ENCODE measurements at places on chromosomes 11 and 22.

DNA sequence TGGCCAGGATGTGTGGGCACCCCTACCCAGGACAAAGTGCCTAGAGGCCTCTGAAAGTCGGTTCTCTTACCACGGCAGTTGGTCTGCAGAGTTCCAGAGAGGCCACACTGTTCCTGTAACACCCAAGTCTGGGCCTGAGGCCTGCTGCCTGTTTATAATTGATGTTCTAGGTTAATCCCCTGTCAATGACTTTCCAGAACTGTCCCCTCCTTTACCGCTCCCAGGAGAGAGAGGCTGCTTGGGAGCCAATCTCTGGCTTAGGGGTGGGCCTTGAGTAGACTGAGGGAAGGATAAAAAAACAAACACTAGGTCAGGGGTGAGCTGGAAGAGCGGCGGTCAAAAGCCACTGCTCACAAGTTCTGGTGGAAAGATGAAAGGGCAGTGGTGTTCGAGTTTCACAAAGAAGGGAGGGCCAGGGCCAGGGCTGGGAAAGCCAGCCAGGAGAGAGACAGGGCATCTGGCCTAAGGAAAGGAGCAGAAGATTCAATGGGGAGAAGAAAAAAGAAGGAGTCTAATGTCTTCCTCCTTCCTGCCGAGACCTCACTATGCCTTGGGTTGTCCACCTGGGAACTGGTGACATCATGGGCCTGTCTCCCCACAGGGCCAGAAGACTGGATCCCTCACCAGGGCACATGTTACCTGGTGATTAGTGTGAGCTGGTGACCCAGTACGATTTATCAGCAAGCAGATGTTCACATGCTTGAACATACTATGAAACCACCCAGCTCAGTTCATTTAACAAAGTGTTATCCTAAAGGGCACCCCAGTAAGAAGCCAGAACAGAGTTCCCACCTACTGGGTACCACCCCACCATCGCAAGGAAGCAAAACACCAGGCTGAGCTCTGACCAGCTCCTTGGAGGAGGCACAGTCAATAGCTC, 50.2 kb downstream of the PC start:
- peak; percentile 66 for DNase-seq

GRCh38 chr11:95650276-95650675, 139.3 kb downstream of the FAM76B start:
- no peak for DNase-seq

DNA sequence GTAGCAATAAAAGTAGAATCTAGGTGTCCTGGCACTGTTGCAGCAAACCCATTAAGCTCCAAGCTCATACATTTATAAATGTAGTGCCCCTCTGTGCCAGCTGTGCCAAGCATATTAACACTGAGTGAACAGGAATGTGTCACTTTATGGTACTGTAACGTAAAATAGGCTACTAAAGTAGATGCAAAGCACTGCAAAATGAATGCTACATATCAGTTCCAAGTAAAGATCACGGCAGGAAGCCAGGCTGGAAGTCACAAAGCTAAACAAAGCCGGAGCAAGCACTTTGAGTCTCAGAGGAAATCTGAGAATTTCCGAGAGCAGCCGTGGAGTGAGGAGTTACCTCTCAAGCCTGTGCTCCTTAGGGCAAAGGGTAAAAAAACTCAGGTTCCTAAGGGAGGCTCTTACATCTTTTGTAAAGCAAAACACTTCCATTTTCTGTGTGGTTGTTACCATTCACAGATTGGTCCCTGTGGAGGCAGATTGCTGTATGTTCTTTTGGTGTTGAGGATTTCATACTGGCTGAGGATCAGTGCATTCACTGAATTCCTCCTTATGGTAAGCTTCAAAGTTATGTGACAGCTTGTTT, 85.7 kb downstream of the WNT11 start:
- peak; percentile 62 for DNase-seq

DNA sequence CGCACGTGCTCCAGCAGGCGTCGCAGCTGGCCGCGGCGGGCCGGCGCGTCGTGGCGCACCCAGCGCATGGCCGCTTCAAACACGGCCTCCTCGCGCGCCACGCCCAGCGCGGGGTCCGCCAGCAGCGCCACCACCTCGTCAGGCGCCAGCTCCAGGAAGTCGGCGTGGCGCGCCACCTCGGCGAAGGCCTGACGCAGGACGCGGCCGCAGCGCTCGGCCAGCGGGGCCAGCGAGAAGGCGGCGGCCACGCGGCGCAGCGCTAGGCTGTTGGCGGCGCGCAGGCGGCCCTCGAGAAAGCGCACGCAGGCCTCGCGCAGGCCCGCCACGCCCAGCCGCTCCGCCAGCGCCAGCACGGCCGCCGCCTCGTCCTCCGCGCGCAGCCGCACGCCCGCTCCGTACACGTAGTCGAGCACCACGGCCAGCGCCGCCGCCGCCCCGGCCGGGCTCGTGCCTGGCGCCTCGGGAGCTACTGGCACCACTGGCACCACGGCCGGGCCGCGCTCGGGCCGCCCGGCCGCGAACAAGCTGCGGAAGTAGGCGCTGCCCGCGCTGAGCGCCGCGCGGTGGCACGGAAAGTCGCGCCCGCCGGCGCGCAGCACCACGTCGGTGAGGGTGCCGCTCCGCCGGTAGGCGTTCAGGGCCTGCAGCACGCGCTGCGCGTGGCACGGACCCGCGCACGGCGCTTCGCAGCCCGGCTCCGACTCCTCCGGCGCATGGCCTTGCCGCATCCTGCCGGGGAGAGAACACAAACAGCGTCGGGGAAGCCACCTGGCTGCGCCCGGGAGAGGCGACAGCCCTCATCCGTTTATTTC, 2.9 kb downstream of the KLHL35 start:
- peak; percentile 19 for DNase-seq

GRCh38 chr11:60498853-60499252, 6.3 kb downstream of the MS4A12 start:
- DNase-seq: no peak

- DNase-seq: no peak
Measured at GRCh38 chr11:297586-298405, 1.5 kb downstream of the IFITM5 start.

DNA sequence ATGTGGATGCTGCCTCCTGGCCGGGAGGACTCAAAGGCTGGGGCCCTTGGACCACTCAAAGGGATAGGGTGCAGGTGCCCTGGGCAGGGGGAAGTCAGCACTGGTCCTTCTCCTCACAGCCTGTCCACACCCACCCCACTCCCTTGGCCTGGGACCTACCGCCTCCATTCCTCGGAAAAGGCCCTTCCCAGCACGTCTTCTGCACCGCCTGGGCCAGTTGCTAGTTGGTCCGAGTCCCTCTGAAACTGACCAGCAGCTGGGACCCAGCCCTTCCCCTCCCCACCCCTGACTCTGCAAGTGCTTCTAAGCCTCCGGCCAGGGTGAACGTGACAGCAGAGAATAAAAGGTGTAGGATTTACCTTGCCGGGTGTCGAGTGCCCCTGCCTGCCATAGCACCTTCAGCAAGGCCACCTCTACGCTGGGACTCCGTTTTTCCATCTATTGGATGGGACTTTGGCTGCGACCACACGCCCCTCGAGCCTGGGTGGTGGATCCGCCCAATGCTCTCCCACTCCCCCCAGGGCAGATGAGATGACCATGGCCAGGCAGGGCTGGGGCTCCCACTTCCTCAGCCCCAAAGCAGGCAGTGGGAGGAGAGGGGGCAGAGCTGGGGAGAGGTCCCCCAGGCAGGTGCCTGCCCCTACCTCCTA, 37.3 kb downstream of the OSBPL5 start:
- no peak for DNase-seq

- no peak for DNase-seq
Measured at GRCh38 chr11:45605051-45605450, 60.4 kb downstream of the CHST1 start.

GRCh38 chr11:134659882-134660281, 247.8 kb upstream of the B3GAT1 start:
- no peak for DNase-seq

DNA sequence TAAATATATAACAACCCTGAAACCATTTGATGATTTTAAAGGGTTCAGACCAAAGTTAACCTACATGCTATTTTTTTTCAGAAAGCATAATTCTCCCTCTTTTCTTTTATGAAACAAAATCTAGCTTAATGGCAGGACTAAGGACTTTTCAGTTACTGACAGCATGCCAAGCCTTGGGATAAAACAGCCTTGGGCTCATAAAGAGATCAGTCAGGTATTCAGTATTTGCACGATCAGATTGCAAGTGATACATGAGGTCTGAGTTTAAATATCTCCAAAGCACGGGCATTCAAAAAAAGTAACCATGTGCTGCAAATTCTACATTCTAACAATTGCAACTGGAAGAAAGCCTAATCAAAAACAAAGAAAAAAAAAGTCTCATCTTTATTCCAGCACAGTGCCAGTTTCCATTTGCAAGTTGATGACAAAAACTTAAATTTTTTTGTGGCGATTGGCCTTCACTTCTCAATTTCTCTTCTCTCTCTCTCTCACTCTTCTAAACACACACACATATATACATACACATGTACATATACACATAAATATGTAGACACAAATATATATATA, 60.1 kb downstream of the CTSC start:
- DNase-seq: no peak

GRCh38 chr11:96622026-96622634, 232.3 kb downstream of the JRKL start:
- DNase-seq: no peak

DNA sequence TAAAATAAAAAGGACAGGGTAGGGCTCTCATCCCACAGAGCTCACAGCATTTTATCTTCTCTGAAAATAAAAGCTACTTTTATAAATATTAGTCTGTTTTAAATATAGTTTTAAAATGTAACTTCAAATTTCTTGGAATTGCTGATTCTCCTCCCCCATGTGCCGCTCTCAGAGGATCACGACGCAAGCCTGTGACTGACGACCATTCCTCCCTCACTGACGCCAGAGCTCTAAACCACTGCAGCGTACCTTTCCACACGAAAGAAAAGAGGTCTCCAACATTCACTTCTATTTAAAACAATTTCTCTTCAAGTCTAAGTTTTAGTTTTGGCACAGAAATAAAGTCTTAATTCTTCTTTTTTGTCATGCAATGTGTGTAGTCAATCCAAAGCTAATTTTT, 9.3 kb downstream of the TOLLIP start:
- DNase-seq: no peak

DNA sequence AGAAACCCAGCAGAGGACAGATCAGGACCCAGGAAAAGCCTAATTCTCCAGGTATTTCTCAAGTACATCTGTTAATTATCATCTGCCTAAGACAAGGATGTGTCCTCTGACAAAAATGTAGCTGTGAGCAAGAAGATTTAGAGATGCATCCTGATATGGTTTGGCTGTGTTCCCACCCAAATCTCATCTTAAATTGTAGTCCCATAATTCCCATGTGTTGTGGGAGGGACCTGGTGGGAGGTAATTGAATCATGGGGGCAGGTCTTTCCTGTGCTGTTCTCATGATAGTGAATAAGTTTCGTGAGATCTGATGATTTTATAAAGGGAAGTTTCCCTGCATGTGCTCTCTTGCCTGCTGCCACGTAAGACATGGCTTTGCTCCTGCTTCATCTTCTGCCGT, 381.8 kb downstream of the BUD13 start:
- no peak for DNase-seq

DNA sequence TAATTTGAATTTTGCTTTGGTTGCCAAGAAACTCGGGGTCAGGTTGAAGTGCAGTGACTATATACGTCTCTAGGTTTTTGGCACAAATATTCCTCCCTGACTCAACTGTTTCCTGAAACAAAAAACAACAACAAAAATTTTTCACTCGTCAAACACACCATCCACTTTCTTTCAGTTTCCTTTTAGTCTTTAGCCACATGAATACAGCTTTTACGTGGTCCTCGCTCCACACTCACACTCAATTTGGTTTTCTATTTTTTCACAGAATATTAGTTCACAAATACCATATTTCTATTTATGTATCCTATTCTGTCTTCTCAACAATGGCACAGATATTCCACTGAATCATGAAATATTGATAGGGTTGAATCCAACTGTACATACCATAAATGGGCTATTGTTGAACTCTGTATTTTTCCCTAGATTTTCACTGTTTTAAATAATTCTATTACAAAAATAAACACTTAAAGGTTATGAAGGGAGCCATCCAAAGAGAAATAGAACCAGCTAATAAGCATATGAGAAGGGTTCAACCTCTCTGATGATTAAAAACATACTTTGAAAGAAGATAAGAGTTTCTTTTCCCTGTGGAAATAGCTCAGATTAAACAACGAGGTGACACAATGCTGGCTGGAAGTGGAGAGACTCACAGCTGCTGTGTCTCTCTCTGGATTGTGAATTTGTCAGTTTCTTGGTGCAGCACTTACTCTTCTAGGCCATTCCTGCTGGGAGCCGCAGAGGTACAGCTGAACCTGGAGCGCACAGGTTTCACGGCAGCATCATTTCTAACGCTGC, 5.1 kb upstream of the FBLN1 start:
- DNase-seq: no peak

DNA sequence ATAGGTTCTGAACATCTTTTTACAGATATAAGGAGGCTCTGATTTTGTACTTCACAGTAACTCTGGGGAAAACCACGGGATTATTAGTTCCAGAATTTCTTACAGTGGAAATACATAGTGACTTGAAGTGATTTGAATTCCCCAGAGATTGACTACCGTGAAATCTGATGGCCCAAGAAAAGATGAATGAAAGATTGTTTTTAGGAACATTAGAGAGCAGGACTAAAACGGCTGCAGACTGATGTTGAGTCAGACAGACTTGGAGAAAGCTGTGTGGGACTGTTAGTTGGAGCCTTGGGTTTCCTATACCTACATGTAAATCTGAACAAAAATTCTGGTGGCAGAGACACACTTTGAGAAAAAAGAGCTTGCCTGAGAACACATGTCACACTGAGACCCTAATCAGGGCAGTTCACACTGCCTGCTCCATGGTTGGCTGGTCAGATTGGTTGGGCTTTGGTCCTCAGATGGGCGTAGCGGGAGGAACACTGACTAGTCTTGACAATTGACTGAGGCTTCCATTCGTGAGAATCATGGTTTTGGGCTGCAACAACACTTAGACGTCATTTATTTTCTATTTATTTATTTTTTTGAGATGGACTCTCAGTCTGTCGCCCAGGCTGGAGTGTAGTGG, 6.8 kb downstream of the PPP6R3 start:
- no peak for DNase-seq

DNA sequence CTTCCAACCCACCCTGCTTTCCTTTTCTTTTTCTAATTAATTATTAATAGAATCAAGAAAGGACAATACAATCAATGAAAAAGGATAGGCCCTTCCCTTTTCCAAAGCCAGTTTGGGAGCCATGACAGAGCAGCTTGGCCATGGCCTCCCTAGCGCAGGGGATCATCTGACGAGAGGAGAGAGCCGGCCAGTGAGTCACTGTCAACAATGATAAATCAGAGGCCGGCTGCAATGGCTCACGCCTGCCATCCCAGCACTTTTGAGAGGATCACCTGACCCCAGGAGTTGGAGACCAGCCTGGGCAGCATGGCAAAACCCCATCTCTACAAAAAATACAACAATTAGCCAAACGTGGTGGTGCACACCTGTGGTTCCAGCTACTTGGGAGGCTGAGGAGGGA, 27.5 kb upstream of the KRTAP5-7 start:
- DNase-seq: no peak
